Cortex of kidney (tissue), 1 donor: ENCODE measurements at places on chromosomes 11 and 22.

DNA sequence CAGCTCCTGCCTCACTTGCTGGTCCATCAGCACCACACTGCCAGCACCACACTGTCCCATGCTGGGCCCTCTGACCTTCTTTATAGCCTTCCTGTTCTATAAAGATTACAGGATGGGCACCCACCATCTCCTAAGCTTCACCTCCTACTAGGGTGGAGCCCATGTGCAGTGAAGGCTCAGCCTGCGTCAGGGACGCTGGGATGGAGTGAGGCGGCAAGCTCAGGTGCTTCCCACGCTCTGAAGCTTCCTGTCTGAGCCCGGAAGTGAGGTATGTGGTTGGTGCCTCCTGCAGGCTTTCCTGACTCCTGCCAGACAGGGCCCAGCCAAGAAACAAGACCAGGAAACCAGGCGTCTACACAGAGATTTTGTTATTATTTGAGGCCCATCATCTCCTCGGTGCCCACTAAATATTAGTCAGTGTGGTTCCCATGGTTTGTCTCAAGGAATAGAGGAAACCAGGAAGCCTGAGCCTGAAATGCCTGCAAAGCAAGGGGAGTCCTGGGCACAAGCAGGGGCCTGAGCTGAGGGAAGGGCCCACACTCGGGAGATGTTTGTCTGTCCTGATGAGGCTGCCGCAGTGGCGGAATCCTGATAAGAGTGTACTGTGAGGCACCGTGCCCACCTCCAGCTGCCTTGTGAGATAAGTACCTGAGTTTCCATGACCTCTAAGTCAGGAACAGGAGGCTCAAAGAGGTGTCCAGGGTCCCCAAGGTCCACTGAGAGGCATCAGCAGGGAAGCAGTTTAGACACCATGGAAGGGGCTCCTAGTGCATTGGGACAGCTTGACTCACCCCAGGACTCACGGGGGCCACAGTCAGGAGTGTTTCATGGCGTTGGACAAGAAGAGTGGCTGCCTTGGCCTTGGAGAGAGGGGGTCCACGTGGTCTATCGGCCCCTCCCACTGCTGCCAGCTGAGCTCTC is 22.0 kb downstream of the RSPH14 start:
- no peak for DNase-seq

DNA sequence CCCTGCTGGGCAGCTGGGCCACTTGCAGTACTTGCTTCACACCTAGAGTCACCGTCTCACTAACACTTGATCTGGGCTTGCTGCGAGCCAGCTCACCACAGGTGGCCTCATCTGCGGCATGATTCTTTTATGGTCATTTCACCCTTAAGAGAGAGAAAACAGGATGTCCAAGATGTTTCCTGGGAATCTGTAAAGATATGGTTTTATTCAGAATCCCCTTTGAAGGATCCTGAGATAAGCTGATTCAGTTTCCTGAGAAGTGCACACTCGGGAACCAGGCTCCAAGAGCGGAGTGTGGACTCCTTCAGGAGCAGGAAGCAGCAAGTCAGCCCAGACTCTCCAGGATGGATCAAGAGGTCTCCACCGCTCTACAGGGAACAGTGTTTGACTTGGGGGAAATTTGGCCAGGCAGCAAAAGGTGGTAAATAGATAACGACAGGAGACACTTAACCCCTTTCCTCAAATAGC is 21.8 kb upstream of the TP53AIP1 start:
- DNase-seq: no peak

- no peak for DNase-seq
Observed at GRCh38 chr11:119371778-119372182, 9.7 kb downstream of the USP2 start.

DNA sequence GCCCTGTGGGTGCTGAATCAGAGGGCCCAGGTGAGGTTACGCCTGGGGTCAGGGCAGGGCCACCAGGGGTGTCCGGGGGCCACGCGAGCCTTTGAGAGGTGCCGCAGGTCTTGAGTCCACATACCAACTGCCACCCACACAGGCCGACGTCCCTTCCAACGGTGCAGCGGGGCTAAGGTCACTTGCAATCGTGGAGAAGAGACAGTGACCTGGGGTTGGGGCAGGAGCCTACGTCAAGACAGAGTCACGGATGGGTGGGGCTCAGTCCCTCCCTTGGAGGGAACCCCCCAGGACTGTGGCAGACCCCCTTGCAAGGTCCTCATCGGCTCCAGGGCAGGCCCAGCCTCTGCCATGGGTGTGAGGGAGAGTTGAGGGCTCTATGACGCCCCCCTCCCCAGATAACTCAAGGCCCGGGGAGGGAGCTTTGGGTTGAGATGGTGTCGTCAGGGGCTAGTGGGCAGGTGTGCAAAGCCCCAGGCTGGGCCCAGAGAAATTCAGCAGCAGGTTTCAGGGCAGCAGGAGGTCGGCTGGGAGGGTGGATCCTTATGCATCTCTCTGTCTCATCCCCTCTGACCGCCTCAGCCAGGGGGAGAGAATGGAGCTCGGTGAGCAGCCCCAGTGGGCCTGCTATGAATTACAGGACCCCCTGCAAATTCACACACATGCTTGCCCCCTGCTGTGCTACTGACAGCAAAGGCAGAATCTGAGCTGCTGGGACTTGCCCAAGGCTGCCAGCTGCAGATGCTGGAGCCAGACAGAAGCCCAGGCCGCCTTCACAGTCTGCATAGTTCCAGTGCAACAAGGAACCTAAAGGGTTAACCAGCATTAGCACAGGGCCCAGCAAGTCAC is 60.0 kb downstream of the MYEOV start:
- no peak for DNase-seq

DNA sequence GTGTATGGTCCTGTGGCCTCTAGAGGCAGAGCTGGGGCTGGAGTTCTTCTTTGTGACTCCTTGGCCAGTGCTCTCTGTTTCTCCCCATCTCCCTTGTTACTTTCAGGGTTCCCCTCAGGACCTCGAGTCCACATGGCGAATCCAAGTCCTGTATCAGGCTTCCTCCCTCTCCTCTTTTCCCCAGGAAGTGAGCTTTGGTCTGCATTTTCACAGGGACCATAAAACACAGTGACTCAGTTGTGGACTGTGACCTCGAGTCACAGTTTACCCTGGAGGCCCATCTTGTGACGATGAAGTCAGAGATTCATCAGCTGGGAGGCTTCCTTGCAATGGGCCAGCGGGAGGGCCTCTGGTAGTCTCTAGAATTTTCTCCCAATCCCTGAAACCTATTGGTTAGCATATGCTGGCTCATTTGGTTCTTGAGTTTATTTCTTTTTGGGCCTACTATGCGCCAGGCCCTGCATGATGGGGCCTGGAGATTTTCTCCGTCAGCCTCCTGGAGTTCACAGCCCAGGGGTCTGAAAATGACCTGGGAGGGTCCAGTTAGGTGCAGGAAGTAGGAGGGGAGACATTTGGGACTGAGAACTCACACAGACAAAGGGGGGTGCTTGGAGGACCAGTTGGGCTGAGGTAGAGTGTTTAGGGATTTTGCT is 100.8 kb downstream of the KIAA1671 start:
- DNase-seq: no peak

DNA sequence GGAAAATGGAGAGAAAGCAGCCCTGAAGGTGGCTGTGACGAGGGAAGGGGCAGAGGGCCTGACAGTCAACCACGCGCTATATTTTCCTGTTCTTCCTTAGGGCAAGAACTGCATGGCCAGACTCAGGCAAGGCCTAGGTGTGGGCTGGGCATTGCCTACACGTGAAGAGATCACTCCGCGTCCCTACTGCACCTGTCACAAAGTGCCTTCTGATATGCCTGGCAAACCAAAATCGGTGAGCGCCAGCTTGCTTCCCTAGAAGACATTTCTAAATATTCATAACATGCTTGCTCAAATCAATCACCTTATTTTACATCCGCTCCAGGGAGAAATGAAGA is 6.3 kb downstream of the TMEM121B start:
- DNase-seq: no peak

DNA sequence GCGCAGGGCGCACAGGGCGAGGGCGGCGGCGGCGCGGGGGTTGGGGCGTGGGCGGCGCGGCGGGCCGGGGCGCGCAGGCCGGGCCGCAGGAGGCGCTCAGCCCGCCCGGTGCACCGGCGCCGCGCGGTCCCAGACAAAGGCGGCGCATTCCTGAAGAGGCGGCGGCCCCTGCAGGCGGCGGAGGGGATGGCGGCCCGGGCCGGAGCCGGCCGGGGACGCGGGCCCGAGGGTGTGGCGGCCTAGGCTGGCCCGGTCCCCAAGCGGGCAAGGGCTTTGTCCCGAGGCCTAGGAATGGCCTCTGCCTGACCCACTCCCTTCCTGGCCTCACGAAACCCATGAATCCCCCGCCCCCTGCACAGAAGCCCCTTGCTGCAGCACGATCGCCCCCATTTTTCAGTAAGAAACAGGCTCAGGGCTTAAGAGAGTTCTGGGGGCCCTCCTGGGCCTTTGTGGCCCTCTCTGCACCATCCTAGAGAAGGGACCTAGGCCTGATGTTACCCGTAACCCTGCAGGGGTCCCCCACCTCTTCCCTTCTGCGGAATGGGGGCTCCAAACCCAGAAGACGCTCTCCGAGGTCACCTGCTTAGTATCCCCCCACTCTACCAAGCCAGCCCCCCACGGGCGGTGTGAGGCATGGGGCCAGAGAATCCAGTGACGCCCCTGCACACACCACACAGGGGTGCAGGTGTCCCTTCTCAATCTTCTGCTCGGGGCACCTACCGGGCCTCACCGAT is at the start of gene RTN4R:
Gene RTN4R (minus strand): TSS at position 40 of the 734 bp plus-strand sequence. CDS start 226 bp downstream, outside the sequence.
- DNase-seq: no peak

GRCh38 chr11:2762031-2762380 is 62.2 kb upstream of the KCNQ1OT1 start:
- no peak for DNase-seq

DNA sequence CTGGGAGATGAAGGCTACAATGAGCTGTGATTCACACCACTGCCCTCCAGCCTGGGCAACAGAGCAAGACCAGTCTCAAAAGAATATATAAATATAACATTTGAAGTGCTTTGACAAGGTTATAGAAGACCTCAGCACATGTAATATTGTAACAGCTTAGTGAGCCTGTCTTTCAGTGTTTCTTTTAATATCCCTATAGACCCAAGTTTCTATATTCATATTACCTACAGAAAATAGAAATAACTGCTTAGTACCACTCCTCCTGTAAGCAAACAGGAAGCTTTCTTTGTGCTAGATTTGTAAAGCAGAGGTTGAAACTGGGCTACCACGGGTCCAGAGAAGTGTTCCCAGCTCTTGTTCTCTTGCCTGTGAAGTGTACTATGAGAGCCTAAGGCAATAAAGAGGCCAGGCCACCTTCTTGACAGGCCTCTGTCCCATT is 68.2 kb downstream of the PPP2R1B start:
- no peak for DNase-seq

DNA sequence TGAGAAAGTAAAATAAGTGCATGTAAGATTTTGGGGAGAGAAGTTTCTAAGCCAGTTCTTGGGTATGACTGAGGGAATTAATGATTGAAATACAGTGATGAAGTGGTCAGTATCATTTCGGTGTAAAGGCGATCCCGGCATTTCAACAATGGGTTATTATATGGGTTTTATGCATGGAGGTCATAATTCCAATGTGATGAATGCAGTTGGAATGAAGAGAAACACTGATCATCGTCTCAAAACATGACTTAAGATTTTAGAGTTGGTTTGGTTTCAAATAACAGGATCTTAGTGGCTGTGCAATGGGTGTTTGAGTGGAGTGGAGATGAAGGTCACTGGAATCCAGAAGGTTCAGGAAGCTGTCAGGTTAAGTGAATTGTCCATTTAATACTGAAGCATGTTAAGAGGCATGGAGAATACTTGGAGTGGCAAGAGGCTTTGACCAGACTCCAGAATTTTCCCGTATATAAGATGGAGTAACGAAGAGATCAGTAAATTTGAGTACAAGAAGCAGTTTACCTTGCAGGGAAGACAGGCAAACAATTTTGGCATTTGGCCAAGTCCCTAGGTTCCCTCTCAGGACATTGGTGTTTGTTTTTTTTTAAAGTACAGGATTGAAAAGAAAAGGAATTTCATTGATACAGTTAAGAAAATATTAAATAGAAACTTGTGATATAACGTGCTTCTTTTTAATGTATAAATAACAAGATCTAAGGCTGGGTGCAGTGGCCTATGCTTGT is 96.4 kb upstream of the BIRC3 start:
- DNase-seq: no peak

- DNase-seq: no peak
Observed at GRCh38 chr11:117877120-117877784, 794 bp upstream of the FXYD6 start.

- no peak for DNase-seq
Observed at GRCh38 chr11:120830085-120830620, 193.7 kb upstream of the TBCEL start.
